ENCODE measurements at places on chromosomes 1 and 21. TPM values are rescaled to one million over a fixed set of nuclear protein-coding genes. Genes with fewer than 3 reads are reported as not detected.

DNA sequence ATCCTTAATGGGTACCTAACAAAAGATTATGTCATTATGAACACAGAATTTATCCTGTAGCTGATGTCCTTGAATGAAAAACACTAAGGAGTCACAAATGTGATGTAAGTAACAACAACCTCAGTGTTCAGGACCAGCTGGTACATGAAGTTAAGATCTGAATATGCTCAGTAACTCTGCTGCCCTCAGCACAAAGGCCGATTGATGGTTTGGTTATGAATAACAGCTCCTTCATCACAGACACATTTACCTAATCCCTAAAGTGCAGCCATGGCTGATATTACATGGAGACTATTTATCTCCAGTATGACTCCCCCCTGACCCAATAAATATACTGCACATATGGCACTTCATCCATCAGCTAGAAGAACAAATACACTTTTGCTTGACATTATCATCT lies 75.2 kb downstream of the PLPPR5 start:
- peak; percentile 23 for DNase-seq

GRCh38 chr1:14539309-14539708 lies 59.2 kb upstream of the KAZN start:
- DNase-seq, result no peak

GRCh38 chr21:16455526-16455925 lies 725.7 kb downstream of the USP25 start:
- DNase-seq, result no peak

DNA sequence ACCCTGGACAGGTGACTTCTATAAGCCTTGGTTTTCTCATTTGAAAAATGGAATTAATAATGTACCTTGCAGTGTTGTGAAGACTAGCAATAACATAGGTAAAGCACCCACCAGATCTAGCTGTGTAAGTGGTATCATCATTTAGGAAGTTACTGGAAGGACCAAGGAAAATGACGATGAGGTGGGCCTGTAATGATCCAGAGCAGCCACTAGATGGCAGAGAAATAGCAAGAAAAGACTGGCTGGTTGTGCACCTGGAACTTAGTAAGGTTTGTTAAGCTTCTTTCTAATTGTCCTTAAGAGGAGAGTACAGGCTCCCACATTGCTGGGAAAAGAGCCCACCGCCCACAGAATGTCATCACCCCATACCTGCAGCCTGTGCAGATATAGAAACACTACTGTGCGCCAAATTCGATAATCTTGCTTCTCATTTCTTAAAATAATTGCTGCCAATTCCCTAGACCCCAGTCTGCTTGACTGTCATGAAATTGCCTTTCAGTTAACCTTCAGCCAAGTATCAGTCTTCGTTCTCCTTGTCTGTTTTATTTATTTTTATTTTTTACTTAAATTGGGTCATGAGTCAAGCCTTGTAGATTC lies 37.2 kb downstream of the WNT4 start:
- DNase-seq, result peak; percentile 64

DNA sequence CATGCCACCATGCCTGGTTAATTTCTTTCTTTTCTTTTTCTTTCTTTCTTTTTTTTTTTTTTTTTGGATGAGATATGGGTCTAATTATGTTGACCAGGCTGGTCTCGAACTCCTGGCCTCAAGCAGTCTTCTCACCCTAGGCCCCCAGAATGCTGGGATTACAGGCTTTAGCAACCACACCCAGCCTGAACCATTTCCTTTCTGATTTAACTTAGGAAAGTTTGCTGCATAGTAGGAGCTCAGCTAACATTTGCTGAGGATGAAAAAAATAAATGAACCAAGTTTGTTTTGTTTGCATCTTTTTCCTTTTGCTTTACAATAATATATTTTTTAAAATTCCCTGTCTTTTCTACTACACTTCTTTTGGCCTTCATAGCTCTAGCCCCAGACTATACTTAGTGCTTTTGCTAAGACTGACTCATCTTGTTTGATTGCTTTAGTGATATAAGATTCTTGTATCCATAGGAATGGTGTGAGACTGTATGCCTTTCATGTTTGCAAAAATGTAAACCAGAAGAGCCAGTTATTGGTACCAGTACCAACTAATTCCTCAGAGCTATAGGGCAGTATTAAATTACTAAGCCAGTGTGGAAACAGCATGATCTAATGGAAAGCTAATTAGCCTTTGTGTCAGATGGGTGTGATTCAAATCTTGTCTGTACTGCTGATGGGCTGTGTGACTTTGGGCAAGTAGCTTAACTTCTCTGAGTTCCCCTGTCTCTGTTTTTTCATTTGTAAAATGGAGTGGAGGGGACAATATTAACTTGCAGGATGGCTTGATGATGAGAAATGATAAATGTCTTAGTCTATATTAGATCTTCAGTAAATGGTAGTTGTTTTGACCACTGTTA lies 66.9 kb downstream of the NFIA start:
- DNase-seq, result no peak

- no peak for DNase-seq
These were observed 11.0 kb upstream of the ZNF669 start for GRCh38 chr1:247115141-247115510.

GRCh38 chr1:11730429-11730891 lies 5.5 kb upstream of the AGTRAP start:
- no peak for DNase-seq

DNA sequence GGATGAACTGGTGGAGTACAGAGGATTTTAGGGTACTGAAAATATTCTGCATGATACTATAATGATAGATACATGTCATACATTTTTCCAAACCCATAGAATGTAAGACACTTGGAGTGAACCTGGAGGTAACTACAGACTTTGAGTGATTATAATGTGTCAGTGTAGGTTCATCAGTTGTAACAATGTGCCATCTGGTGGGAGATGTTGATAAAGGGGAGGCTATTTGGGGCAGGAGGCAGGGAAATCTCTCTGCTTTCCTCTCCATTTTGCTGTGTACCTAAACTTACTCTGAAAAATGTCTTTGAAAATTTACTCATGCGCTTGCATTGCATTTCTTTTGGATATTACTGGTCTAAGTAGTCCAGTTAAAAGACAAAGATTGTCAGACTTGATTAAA lies 35.2 kb downstream of the PTBP2 start:
- no peak for DNase-seq

DNA sequence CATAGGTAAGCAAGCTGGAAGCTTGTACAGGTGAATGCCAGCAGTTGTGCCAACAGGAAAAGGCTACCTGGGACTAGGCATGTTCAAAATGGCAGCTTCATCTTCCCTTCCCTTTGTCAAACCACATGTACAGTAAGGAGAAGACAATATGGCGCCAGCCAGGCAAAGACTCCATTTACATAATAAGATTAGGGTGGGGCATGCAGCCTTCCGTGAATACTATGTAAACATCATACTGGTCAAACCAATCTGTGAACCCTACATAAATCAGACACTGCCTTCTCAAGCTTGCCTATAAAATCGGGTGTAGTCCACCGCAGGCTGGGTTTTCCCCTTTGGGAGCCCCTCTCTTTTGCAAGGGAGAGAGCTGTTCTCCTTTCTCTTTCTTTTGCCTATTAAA lies 24.6 kb downstream of the ATF3 start:
- DNase-seq, result no peak

DNA sequence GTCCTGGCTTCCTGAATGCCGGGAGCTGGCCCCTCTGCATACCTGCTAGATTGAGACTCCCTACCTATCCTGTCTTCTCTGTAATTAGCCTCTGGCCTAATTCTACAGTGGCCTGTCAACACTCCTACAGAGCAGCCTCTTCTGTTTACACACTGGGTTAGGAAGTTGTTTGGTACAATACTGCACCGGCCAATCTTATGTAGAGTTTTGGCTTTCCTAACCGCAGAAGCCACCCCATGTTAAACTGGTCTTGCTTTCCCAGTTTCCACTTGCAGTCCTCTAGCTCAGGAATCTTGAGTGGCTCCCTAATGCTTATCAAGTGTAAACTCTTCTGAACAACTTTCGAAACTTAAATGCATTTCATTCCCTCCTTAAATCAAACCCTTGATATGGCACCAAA lies 42.8 kb downstream of the DPH5 start:
- DNase-seq, result no peak

The REG4 gene
- not detected for polyA plus RNA-seq

The OR10J1 gene
- polyA plus RNA-seq, result not detected

The VHLL gene
- not detected for polyA plus RNA-seq

Measured in SK-N-SH (cell line).